ENCODE measurements at places on chromosomes 1 and 21.

DNA sequence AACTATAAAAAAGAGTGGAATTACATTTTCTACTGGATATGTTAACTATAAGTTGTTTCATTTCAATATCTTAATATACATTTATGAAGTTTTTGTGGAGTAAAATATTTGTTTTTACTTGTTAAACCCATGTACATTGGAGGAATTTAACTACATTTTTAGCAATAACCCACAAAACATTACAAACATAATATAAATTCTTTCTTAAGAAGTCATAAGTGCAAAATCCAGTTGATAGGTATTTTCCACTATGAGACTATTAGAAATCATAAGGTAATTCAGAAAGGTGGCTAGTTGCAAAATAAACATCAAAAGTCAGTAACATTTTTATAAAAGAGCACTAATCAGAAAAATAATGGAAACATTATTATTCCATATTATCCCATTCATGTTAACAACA, 73.9 kb upstream of the RRP15 start:
- DNase-seq = no peak

DNA sequence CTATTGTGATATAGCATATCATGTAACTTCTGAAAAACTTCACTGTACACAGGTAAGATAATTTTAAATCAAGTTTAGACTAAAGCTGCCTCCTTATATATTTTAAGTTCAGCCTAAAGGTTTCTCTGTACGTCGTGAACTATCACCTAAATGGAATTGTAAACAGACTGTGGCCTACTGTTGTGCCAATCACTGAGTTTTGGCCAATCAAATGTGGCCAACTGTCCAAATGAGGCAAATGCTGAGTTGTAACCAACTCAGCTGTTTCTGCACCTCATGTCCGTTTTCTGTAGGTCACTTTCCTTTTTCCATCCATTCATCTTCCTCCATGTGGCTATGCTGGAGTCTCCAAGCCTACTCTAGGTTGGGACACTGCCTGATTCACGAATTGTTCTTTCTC, 63.7 kb upstream of the ST6GALNAC3 start:
- DNase-seq = no peak

- no peak for DNase-seq
These were observed 156.2 kb downstream of the PLA2G4A start for GRCh38 chr1:186984959-186985358.

- no peak for DNase-seq
These were observed 17.6 kb upstream of the KCNC4 start for GRCh38 chr1:110192541-110192940.

DNA sequence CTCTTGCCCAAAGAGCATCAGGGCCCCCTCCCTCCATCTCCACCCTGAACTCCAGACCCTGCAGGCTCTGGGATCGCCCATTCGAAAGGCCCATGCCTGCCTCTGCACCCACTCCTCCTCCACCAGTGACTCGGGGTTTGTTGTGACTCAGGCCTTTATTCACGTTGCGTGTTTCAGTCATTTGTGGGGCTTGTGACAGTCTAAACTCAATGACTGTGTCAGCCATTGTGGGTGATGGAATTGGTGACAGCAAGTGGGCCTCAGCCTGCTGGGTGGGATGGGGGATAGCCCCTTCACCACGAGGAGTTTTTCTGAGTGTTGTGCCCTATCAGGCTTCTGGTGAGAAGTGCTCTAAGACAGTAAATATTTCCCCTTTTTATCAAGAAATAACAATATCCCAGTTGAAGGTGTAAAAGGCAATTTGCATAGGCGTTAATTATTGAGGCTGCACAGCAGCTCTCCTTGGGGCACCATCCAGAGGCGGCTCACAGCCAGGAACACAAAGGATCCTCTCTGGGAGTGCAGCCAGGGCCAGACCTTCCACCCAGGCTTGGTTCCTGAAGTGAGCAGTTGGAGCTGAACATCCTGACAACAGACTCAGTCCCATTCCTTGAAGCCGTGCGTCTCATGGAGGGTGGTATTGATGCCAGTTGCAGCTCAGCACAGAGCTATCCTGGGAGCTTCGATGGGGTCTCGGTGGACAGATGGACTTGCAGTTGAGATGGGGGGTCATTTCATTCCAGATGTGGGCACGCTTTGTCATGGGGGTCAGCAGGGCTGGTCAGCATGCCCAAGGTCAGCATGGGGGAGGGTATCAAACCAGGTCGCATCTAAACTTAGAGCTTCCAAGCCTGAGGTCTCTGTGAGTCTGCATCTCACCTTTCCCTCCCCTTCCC, 135.6 kb upstream of the CACNA1E start:
- no peak for DNase-seq

GRCh38 chr21:31310750-31311149, 33.3 kb downstream of the TIAM1 start:
- DNase-seq = peak; percentile 67

GRCh38 chr1:167262836-167263235, 42.1 kb downstream of the POU2F1 start:
- no peak for DNase-seq

GRCh38 chr1:15758343-15758931, at the start of gene FBLIM1:
TSS of gene FBLIM1 (plus strand) at chr1:15758795. CDS start at chr1:15764984, 6,189 bp downstream.
- peak; percentile 67 for DNase-seq

GRCh38 chr1:13873032-13873431, 173.0 kb downstream of the PRDM2 start:
- no peak for DNase-seq

- no peak for DNase-seq
These were observed 25.5 kb downstream of the KMO start for GRCh38 chr1:241557551-241558193.

Data from NCI-H510A (cell line).